ENCODE measurements at places on chromosomes 1 and 21. TPM values are rescaled to one million over a fixed set of nuclear protein-coding genes. Genes with fewer than 3 reads are reported as not detected.

Gene PALMD
- not detected for total RNA-seq

Gene DYRK1A
- 51.4 TPM for total RNA-seq

Gene CCDC185
- not detected for total RNA-seq

Gene HMGN1
- 529 TPM for total RNA-seq

Gene RXFP4
- 0.29 TPM for total RNA-seq

Gene NBPF4
- total RNA-seq, result not detected

Gene KCNK2
- total RNA-seq, result not detected

Gene ZFP69
- 3.8 TPM for total RNA-seq

Gene LRRIQ3
- 1.2 TPM for total RNA-seq

Gene CRNN
- not detected for total RNA-seq

Gene OR2T29
- total RNA-seq, result not detected

Gene CFAP74
- total RNA-seq, result not detected

Gene CFHR1
- total RNA-seq, result not detected

Gene KCNK1
- total RNA-seq, result 0.44 TPM

Gene KISS1
- total RNA-seq, result not detected

Gene ASCL5
- total RNA-seq, result not detected

Gene VASH2
- 1.2 TPM for total RNA-seq

Gene RHEX
- not detected for total RNA-seq

Gene ACTL8
- total RNA-seq, result not detected

Gene CELA3B
- not detected for total RNA-seq

Gene GADD45A
- total RNA-seq, result 48.3 TPM

Gene SAMD11
- not detected for total RNA-seq

Gene OPTC
- total RNA-seq, result not detected

Gene GBP7
- not detected for total RNA-seq

Gene PODN
- not detected for total RNA-seq

Gene ATP1A4
- total RNA-seq, result not detected

Gene PDC
- not detected for total RNA-seq

Gene C21orf58
- total RNA-seq, result 24.2 TPM

Gene S100A7
- not detected for total RNA-seq

Gene CCT8
- 515 TPM for total RNA-seq

Gene PLPPR5
- total RNA-seq, result not detected

Gene GPN2
- total RNA-seq, result 19.8 TPM

Gene GBP4
- total RNA-seq, result 22.9 TPM

Gene LRRC38
- not detected for total RNA-seq

Gene SLC5A9
- not detected for total RNA-seq

Gene OR6K3
- not detected for total RNA-seq

Gene ZYG11A
- 0.05 TPM for total RNA-seq

Gene AADACL3
- total RNA-seq, result not detected

Gene SPATA6
- 1.6 TPM for total RNA-seq

Gene CASZ1
- total RNA-seq, result 1.7 TPM

Gene PLK3
- total RNA-seq, result 46.7 TPM

Gene SLC37A1
- total RNA-seq, result 18.7 TPM

Gene PPT1
- total RNA-seq, result 81.3 TPM

Gene A3GALT2
- total RNA-seq, result not detected

Gene SLC45A3
- total RNA-seq, result 0.26 TPM

Gene LMX1A
- total RNA-seq, result not detected

Gene CACNA1S
- not detected for total RNA-seq

Gene ADORA1
- not detected for total RNA-seq

Gene SLC44A5
- total RNA-seq, result 0.74 TPM

Gene AIRE
- not detected for total RNA-seq

Gene PLA2G2A
- not detected for total RNA-seq

Gene CDC42
- 322 TPM for total RNA-seq
